ENCODE measurements at places on chromosomes 1 and 21. TPM values are rescaled to one million over a fixed set of nuclear protein-coding genes. Genes with fewer than 3 reads are reported as not detected.

Gene ENAH
- polyA plus RNA-seq = 120 TPM

- no peak for DNase-seq
Measured at GRCh38 chr1:3258386-3259003, 189.5 kb downstream of the PRDM16 start.

Gene OR14K1
- not detected for polyA plus RNA-seq

DNA sequence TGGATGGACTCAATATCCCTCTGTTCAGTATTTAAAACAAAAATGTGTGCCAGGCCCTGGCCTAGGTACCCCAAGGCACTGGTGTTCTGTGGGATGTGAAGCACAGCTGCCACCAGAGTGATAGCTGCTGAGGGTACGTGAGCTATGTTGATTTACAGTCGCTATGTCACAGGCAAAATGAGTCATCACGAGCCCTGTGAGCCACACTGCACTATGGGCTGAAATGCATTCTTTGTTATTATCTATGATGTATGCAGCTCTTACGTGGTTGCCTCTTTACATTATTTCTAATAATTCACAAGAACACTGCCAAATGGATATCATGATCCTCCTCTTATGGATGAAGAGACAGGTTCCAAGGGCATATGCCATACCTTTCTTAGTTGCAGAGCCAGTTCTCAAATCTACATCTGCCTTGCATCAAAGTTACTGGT is 2.1 kb downstream of the TEX38 start:
- no peak for DNase-seq

DNA sequence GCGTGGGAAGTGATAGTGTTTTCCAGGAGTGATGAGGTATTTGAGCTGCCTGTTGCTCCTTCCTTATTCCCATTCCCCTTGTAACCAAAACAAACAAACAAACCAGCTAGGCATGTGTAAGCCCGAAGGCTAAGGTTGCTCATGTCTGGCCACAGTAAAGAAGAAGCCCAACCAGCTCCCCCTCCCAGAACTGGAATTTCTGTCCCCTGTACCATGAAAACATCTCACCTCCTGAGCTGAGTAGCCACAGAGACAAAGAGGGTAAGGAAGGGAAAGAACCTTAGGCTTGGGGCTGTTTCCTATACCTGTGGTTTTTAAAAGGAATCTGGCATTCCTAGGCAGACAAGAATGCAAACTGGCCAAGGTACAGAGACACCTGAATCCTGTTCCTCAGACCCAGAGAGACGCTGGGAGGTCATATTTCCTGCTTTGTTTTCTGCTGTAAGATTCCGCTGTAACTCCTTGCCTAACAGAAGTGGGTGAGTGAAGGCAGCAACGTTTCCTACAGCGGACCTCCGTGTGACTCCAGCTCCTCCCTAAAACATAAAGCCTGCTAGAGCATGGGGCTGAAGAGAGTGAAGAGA is 41.7 kb upstream of the RAB4A start:
- DNase-seq = no peak
